ENCODE measurements at places on chromosomes 4 and X.

GRCh38 chr4:120809518-120809917 lies 113.0 kb downstream of the PRDM5 start:
- DNase-seq = no peak

- DNase-seq = no peak
Measured at GRCh38 chr4:47654972-47655693, 170.1 kb downstream of the ATP10D start.

DNA sequence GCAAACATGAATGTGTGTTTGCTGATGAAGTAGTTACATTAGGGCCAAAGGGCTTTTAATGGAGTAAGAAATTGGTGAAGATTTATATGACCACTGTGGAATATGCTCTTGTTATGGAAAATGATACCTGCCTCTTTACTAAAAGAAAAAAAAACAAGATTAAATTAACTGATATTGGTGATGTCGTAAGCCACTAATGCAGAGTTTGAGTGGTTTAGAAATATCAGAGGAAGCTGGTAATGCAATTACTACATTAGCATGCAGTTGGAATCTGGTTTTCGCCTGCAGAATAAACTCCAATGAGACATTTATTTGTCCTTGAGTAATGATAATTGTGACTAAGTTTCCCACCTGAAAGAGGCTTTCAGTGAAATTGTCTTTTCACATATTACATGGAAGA lies 597.9 kb downstream of the GALNTL6 start:
- no peak for DNase-seq

GRCh38 chr4:26010304-26010703 lies 96.3 kb downstream of the SMIM20 start:
- no peak for DNase-seq

DNA sequence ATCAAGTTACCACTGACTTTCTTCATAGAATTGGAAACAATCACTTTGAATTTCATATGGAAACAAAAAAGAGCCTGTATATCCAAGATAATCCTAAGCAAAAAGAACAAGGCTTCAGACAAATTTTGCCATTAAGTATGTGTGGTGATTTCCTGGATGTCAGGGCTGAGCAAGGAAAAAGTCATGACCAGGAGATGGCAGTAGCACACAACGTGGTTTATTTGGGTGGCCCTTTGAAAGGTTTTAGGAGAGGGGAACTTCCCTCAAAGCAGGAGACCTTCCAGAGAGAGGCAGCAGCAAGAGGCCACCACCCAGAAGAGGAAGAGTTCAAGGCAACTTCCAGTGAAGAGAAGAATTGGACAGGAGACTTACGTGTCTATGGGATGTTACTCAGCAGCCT lies 18.1 kb upstream of the ZXDB start:
- no peak for DNase-seq

GRCh38 chr4:136935871-136936270 lies 596.4 kb downstream of the PCDH18 start:
- no peak for DNase-seq

DNA sequence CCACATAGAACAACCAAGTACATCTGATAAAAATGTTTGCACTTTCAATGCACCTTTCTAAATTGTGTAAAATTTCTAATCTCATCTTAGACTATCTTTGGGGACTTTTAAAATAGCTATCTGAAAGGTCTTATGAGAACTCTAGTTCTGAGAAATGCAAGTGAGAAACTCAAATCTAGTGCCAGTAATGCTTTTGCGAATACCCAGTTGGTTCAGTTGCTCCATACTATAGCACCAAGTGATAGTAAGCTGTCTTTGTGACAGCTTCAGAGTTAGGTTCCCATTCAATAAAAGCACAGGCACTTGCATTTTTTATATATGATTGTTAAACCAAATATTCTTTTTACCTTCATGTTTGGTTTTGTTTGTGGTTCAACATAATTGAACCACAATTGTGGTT lies 4.5 kb upstream of the ITM2A start:
- no peak for DNase-seq

GRCh38 chrX:37578045-37578444 lies 6.6 kb downstream of the LANCL3 start:
- DNase-seq = no peak

- DNase-seq = no peak
Measured at GRCh38 chr4:44583393-44583792, 68.0 kb downstream of the YIPF7 start.

DNA sequence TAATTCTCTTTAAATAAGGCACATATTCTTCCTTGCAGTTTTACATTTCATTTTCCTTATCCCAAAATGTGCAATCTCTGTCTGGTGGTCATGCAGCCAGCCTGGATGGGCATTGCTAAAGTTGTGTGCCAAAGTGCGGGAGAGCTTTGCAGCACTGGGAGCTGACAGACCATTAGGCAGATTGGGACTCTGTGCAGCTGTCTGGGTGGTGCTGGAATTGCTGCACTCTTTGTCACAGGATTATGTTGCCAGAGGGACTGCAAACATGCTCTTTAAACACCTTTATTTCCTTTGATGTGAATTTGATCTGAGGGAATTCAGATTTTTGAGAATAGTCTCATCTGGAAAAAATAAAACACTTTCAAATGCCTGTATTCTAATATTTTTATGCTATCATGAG lies 956.2 kb upstream of the DIAPH2 start:
- DNase-seq = no peak

DNA sequence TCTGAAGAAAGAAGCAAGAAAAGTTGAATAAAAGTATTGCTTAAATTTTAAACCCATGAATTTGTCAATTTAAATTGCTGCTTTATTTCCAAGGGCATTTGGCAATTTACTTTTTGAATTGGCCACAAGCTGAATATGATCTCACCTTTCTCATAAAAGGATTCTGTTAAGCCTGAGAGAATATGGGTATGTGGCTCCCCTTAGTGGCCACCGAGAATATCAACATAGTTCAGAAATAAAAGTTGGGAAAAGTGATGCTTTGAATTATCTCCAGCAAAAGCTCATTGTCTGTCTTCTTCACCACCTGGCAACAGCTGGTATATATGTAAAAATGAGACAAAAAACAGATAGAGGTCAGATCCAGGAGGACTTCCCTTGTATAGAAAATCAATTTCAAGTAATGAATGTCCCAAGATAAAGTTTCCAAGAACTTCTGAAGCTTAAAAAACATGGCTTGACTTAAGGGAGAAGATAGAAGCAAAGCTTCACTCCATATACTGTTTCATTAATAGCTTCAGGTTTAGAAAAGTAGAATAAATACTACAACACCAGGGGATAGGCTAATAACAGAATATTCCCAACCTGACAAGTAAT lies 290.7 kb upstream of the FAM241A start:
- peak; percentile 67 for DNase-seq
